ENCODE measurements at places on chromosomes 4 and X.

DNA sequence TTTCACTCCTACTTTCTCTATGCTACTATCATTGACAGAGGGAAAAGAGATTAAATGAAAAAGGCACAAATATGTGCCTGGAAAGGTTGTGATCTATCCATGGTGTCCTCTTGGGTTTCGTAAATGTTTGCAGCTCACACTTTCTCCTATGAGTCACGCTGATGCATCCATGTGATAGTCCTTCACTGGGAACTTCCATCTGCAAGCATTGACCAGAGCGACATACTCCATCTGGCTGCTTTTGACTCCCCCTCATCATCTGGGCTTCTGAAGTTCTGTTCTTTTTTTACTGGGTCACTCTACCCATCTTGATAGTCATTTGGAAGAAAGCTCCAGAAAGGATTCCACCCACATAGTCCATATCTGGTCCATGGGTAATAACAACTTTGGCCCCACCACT, 84.7 kb upstream of the NDST3 start:
- DNase-seq: no peak

GRCh38 chrX:49919617-49920016, 2.8 kb upstream of the CLCN5 start:
- DNase-seq: no peak

DNA sequence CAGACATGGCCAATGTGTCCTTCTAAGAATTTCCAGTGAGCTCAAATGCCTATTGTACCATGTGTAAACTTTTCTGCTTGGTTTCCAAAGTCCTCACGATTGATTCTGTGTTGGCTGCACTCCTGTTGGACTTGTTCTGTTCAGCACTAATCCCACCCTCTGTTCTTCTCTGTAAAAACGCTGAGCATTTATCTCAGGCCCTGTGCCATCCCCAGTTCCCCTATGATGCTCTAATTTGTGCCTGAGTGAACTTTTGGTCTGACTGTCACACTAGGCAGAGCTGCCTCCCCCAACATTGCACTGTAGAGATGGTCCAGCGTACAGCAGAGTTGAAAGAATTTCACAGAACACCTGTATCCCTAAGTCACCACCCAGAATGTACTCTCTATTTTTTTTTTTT, 76.1 kb upstream of the STS start:
- DNase-seq: no peak

DNA sequence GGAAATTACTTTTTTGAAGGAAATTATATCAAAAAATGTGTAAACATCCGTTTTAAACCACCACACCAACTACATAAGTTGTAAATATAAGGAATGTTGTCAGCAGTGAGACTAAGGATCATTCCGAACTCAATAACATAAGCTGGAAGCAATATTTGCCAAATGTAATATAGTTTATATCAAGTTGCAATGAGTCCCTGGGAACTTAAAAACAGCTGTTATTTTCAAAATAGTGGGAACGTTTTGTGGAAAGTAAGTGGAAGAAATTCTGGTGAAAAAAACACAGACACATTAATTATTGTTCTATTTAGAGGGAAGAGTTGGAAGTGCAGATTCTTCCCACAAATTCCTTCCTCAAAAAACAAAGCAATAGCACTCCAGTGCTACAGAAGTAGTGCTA, 444.3 kb downstream of the NAP1L3 start:
- no peak for DNase-seq

- no peak for DNase-seq
Measured at GRCh38 chr4:36039026-36039425, 205.3 kb downstream of the ARAP2 start.

GRCh38 chr4:138918169-138918869, 97.3 kb upstream of the NOCT start:
- no peak for DNase-seq

DNA sequence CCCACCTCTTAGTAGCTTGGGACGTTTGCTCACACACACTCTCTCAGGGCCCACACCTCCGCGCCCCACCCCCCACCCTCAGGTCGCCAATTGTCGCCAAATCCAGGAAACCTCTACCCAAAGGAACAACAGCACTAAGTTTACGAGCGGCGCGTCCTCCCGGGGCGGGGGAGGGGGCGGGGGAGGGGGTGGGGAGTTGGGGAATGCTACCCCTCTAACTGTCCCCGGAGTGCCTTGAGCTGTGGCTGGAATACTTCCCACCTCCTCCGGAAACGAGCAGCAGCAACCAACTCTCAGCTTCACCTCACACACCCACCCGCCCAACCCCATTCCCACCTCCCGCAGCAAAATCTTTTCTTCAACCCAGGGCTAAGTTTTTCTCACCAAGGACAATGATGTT, 135.6 kb upstream of the ZIC3 start:
- DNase-seq: no peak

DNA sequence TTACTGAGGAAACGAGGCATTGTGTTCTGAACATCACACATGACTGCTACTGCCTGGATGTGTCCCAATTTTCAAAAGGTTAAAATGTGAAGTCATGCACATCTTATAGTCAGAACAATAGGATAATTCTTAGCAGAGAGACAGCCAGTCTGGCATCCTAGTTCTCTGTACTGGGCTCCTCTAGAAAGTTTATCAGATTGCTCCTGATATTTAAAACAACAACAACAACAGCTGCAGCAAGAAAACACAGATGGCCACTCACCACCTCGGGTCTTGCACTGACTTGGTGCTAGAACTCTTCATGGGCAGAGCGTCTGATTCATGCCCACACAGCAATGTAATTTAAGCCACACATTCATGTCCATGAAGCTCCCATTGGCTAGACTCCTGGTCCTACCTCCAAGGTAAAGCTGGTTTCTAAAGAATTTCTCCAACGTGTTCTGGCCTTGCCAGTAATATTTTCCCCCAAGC, 33.3 kb upstream of the SLC2A9 start:
- DNase-seq: no peak

- no peak for DNase-seq
Measured at GRCh38 chrX:111365770-111366325, 46.1 kb downstream of the DCX start.

DNA sequence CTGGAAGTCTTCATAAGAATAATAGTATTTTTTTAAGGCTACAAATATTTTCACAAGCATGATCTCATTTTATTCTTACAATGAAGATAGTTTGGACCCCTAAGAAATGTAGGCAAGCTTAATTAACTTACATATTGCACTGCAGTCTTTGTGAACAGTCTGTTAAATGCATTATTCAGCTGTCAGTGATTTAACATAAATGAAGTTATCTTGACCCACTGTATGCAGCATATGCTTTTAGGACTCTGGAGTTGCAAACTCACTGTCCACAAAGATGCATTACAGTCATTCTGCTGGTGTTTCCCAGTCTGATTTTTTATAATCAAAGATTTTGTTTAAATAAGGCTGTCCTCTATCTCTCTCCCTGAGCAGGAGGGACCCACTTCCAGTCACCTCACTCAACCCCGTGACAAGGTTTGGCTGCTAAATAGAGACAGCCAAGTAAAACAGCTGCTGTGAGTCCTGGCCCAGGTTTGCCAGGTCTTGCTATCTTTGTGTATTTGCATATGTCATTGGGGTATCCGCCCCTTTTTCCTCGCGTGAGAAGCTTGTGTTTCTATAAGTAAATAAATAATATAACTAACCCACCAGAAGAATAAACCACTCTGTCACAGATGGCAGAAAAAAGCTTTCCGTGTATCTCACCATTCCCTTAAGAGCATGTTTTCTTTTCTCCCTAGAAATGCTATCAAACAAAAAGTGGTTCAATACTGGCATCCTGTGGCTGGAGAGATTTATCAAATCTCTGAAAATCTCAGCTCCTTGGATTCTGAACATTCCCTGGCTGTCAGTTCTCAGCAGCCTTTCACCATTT, 67.0 kb downstream of the SLC7A11 start:
- DNase-seq: no peak

DNA sequence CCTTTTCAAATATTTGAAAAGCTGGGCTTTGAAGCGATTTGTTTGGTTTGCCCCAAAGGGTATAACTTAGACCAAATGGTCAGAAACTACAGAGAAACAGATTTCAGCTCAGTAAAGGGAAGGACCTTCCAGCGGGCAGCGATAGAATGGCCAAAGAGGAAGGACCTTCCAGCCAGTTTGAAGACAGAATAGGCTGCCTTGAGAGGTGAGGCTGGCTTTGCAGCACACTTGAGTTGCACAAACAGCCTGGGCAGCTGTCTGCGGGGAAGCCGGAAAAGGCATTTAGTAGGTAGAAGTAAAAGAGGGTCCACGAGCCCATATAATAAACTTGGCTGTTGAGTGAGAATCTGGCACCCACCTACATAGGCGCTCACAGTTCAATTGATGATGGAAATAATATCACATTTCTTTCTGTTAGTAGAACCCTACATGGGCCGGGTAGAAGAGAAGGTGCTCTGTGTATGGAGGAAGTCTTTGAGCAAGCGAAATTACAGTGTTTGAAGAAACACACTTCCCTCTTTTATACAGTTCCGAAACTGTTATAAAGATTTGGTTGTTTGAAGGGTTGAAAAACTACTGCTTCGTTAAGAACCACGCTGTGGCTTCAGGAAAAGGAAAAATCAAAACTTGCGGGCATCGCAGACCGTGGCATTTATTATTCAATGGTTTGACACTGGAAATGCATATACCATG, 75.0 kb upstream of the SORBS2 start:
- DNase-seq: no peak

DNA sequence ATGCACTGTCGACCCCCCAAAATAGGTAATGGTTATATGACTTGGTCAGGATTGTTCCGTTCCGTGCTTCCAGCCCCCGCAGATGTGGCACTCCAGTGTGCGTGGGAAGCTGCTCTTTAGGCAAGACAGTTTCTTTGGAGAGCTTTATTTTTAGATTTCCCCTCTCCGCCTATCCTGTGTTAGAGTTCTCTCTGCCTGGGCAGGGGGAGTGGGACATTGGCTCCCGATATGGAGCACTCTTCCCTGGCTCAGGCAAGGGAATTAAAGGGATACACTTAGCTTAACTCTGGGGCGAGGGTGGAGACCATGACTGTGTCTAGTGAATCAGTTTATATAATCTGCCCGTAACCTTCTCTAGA, 36.0 kb downstream of the DLG3 start:
- DNase-seq: no peak

GRCh38 chr4:100839712-100840111, 321.9 kb upstream of the EMCN start:
- DNase-seq: no peak

DNA sequence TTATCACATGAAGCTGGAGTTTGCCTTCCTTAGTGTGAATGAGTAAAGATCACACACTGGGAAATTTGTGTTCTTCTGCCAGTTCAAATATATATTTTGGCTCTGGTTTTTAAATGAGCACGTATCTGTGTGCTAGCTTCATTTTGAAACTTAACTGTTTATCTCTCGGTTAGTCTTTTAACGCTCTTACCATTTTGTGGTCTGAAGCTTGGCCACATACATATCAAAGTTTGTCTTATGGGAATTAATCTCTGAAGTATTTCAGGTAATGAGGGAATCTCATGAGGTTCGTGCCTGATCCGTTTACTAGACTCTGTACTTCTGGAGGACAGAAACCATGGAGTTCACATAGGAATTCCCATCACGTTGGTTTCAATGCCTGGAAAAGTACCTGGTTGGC, 13.8 kb downstream of the ATP10D start:
- DNase-seq: no peak

Measured in dorsolateral prefrontal cortex (tissue), 122 donors.